ENCODE measurements at places on chromosomes 7 and 10.

- DNase-seq, result no peak
Measured at GRCh38 chr10:115931309-115931708, 341.7 kb downstream of the GFRA1 start.

DNA sequence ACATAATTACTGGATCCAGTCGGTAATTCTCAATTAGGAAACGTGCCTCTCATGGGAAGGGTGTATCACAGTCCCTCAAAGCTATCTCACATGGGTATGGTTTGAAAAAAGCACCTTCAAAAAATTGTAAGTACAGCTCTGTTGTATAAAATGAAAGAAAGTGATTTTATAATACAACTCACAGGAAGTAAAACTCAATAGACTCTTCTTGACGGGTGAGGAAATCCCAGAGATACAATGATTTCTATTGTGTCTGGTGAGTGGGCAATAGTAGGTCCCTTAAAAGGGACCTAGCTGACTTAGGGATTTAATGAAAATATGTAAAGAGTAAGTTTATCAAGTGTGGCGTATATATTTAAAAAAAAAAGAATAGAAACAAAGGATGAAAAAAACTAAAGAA lies 27.0 kb downstream of the TASOR2 start:
- DNase-seq, result no peak

DNA sequence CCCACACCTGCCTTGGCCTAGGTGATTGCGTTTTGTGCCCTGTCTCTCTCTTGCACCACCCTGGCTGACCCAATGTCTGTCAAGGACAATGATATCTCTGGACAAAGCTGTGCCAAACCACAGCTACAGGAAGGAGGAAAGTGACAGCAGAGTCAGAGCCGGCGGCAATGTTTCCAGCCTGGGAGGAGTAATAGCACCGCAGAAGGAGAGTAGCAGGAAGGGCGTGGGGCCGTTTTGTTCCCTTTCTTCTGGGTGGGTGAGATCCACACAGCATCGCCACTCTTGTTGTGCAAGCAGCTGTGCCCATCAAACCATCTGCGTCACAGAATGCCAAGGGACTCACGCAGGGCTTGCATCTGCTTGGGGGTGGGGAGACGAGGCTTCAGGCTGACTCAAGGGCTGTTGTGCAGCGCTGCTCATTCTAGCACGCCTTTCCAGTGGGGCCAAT lies 341.6 kb upstream of the AUTS2 start:
- no peak for DNase-seq

DNA sequence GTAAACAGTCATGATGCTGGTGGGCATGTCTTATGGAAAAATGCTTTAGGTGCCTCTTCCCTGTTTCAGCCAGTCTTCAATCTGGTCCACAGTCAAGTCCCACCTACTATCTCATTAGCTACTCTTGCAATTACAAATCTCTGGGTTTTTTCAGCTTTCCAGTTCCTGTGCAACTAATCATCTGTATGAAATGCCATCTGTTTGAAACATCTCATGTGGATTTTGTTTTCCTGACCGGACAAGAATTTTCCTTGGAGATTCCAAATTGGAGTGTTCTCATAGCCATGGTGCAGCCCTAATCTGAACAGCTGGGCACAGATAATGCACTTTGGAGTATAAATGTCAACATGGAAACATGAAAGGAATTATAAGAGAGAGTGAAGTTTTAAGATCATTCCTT lies 41.3 kb upstream of the CALN1 start:
- DNase-seq, result no peak

DNA sequence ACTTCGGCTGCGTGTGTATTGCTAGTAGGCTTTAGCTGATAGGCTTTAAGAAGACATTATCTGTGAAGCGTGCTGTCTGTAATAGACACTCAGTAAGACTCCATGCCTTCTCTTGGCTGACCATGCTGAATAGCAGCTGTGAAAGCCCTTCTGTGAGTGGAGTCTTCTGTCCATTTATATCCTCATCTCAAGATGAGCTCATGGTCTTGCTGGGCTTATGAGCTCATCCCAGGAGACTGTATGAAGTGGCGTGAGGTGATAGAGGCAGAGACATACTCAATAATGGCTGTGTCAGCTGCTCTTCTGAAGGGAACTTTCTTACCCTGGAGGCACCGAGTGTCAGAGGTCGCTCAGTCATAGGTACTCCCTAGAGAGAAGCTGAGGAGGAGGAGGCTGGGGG lies 111.5 kb downstream of the SH2D4B start:
- no peak for DNase-seq

DNA sequence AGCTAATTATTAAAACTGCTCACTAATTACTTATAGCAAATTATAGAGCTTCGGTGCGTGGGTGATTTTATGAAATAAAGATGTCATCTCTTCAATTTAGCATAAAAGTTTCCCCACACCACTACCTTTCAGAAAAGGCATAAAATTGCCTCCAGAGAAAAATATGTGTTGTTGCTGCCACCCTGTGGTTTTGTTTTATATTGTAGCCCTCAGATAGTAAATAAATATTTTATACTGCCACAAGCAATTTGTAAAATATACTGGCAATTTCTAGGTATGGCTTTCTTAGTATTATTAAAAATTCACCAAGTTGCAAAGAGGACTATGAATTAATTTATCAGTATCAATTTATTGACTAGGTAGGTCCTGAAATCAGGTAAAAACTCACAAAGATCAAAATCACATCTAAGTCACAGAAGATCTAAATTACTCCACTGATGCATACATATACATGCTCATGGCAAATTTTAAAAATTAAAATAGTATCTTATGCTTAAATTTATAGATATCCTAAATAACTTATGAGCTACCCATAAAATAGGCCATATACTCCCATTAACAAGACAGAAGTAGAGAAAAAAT lies 26.5 kb downstream of the ASNS start:
- peak; percentile 53 for DNase-seq

DNA sequence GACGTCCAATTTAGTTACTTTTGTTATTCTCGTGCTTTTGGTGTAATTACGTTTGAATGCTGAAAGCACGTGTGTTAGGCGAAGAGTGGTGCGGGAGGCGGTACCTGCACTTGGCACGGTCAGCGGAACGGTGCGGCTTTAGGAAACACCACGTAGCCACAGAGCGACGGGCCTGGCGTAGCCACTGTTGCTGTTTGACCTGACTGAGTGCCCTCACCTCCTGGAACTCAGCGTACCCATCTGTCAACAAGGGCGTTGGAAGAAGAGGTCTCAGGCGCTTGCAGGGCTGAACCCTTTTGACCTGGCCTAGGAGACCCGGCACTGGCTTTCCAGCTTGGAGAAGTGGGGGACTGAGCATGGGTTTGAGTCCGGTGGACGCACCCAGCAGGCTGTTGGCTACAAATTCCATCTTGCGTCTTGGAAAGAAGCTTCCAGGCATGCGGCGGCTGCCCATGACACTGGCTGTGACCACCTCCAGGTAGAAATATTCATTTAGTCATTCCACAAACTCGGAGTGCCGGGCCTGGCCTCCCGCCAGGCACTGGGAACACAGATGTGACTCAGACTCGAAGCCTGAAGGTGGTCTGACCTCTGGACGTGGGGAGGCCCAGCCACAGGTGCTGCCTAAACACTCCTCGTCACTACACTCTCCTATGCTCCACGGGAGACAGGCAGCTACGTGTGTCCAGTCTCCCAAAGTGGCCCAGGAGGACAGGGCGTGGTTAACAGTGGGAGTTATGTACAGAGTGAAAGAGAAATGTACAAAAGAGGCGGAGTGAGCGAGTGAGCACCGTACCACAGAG lies 22.2 kb downstream of the FAM20C start:
- DNase-seq, result peak; percentile 39

GRCh38 chr7:123763191-123763661 lies 14.4 kb upstream of the WASL start:
- no peak for DNase-seq

DNA sequence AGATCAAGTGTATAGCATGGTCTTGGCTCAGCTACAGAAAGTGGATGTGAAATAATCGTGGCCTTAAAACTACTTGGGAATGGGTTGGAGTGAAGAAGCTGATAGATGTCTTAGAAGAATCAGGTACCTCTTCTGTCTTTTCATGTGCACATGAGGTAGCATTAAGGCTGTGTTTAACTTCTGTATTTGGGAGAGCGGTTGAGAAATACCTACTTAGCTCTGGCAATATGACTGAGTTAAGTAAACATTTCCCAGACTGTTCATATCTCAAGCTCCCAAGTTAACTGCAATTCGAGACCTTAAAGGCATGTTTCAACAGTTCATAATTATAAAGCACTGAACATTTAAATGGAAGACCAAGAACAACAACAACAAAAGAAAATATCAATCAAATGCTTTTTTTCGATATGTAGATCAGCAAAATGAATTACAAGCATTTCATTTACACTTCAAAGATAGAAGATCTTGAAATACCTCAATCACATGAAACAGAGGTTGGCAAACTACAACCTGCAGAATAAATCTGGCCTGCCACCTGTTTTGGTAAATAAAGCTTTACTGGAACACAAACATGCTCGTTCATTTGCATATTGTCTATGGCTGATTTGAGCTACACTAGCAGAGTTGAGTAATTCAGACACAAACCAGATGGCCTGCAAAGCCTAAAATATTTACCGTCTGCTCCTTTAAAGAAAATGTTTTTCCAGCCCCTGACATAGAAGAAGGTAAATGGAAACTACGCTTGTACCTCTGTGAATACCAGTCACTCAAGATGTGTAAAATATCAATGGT lies 337.1 kb upstream of the GLI3 start:
- DNase-seq, result peak; percentile 33

- DNase-seq, result no peak
Measured at GRCh38 chr7:154217688-154218340, 165.6 kb downstream of the DPP6 start.
